ENCODE measurements at places on chromosomes 7 and 10.

DNA sequence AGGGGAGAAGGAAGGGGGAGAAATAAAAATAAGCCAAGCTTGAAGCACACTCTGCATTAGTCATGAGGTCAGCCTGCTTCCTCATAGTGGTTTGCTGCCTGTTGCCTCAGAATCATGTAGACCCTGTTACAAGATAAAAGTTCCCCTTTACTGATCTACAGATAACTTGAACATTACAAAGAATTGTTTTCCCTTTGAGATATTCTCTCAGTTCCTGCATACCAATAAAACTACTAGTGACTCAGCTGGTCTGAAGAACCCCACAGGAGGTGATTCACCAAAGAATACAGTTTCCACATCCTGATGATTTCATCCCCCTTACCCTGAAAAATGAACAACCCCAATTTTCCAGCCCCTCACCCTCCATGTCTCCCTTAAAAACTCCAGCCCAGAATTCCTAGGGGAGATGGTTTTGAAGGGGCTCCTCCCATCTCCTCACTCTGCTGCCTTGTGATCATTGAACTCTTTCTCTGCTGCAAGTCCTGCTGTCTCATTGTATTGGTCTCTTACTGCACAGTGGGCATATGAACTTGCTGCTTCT lies 31.5 kb upstream of the NRP1 start:
- DNase-seq: no peak

GRCh38 chr7:137656850-137657232 lies 189.9 kb downstream of the DGKI start:
- DNase-seq: no peak

DNA sequence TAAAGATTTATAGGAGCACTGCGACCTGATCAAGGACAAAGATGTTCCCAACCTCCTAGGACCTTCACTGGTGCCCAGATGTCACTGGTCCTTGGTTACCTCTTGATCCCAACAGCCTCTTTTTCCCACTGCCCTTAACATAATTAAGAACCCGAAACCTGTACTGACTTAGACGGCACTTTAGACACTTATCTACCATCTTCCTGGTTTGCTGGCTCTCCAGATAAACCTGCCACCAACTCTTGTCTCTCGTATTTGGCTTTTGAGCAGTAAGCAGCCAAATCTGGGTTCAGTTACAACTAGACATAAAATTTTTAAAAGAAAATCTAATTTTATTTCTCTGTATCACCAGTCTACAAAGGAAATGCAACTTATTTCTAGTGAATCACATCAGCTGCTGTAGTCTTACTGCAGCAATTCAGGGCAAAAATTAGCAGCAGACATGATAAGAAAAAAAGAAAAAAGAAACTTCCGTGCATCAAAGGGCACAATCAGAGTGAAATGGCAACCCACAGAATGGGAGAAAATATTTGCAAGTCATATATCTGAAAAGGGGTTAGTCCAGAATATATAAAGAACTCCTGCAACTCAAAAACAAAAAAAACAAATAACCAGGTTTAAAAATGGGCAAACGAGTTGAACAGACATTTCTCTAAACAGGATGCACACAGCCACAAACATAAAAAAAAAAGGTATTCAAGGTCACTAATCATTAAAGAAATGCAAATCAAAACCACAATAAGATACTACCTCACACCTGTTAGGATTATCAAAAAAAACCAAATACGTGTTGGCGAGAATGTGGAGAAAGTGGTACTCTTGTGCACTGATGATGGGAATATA lies 9.4 kb downstream of the ASB13 start:
- no peak for DNase-seq

GRCh38 chr7:49245062-49245461 lies 320.7 kb downstream of the CDC14C start:
- DNase-seq: no peak

Data from ecto neural progenitor cell (in vitro differentiated cells).